Fibroblast of lung (primary cell): ENCODE measurements at places on chromosomes 12 and 14. TPM values are rescaled to one million over a fixed set of nuclear protein-coding genes. Genes with fewer than 3 reads are reported as not detected.

The EML1 gene
- 36.2 and 74.5 TPM in 2 replicates for total RNA-seq

The ENDOU gene
- total RNA-seq = 0.17 TPM in 1 of 2 replicates, not detected in the other

The MYF5 gene
- not detected in 2 replicates for total RNA-seq

The IGF1 gene
- 0.83 and 1.3 TPM in 2 replicates for total RNA-seq

The KCNC2 gene
- not detected in 2 replicates for total RNA-seq

The NEUROD4 gene
- total RNA-seq = not detected in 2 replicates

The TPPP2 gene
- total RNA-seq = not detected in 2 replicates

The RIMBP2 gene
- total RNA-seq = under 0.01 and 0.17 TPM in 2 replicates

The GRIP1 gene
- total RNA-seq = 0.26 TPM in 1 of 2 replicates, not detected in the other

The INHBC gene
- total RNA-seq = not detected in 2 replicates
